Stimulated activated CD8-positive, alpha-beta memory T cell treated with anti-CD3 and anti-CD28 coated beads, Interleukin-7, amount 100 ng/mL, for 48 hours (primary cell): ENCODE measurements at places on chromosomes 7 and 10.

DNA sequence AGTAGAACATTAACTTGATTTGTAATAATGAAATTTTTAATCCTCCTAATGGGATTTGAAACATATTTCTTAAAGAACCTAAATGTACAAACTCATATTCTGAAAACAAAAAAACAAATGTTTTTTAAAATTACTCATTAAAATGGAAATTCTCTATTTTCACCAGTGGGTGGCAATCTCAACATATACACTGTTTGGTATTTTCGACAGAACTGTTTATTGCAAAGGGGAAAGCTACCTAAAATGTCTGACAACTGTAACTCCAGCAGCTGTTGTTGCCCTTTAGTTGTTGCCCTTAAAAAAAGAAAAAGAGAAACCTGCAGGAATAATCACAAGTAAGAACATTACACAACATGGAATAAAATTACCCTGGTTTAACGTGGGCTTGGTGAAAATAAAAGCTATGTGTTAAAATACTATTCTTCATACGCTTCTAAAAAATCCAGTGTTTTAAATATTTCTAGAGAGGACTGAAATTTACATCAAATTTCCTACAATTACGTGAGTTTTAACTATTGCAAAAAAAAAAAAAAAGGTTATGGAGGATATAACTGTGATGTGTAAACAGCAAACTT, 54.5 kb downstream of the COL1A2 start:
- DNase-seq, result no peak

- no peak for DNase-seq
Observed at GRCh38 chr10:109959259-109960145, 36.2 kb upstream of the XPNPEP1 start.

DNA sequence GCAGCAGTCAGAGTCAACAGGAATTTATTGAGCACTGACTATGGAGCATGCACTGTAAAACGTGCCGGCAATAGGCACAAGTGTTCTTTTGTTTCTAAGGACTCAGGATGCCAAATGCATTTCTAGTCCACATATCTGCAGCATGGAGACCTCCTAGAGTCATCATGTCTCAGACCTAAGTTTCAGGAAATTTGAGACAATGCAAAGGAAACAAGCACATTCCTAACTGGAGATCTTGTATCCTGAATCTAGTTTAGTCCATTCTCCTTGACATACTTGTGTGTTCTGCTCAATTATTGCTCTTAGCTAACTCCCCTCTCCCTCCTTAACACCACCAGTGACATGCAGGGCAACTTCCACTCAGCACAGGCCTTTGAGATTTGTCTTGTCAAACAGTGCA, 173.2 kb downstream of the ZNF438 start:
- DNase-seq, result no peak

DNA sequence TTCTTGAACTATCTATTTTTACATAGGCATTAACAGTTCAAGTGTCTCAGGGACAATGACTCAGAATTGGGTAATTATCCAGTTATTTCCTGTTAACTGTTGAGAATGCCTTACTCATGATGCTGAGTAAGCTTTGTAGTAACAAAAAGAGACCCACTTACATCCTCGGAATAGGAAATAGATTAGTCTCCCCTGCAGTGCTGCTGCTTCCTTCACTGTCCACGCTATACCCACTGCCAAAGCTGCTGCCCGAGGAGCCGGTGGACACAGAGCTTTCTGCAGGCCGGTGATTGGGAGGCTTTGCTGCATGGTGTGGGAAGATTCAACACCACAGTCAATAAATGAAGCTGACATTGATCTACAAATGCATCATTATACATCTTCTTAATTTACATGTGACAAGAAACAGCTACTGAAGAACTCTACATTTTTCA, 357.1 kb downstream of the PCLO start:
- DNase-seq, result no peak

GRCh38 chr7:133932591-133932990, 194.5 kb upstream of the LRGUK start:
- no peak for DNase-seq

DNA sequence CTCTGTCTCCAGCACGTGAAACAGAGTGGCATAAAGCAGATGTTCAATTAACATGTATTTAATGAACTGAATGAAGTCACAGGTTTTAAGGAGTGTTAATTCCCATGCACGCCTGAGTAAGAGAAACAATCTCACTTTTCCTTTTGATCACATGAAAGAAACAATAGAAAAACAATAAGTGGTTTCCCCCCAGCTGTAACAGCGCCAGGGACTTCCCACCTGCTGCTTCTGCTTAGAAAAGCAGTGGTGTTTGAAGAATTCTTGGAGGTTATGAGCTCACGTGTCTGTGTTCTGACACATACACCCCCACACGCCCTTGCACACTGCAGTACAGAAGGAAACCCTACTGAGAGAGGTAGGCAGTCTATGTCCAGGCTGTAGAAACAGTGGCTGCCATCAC, 51.3 kb upstream of the FRMD4A start:
- peak; percentile 27 for DNase-seq

DNA sequence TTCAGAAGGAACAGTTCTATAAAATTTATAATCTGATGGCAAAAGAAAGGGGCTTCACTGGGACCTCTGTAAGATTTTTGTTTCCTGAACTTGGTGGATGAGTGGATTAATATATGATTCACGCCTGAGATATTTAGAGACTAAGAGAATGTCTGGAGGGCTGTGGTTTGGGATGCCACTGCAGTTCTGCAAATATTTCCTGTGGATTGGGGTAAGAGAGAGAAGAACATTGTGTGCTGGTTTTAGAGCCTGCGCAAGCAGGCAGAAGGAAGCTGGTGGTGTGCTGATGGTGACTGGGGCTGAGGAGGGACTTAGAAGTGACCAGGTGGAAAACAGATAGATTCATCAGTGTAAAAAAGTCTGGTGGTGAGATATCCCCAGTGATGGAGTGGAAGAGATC, 87.0 kb downstream of the SUGCT start:
- DNase-seq, result no peak

- DNase-seq, result no peak
Observed at GRCh38 chr7:74371381-74372341, 82.0 kb upstream of the GTF2IRD1 start.
